ENCODE measurements at places on chromosomes 13 and 19.

DNA sequence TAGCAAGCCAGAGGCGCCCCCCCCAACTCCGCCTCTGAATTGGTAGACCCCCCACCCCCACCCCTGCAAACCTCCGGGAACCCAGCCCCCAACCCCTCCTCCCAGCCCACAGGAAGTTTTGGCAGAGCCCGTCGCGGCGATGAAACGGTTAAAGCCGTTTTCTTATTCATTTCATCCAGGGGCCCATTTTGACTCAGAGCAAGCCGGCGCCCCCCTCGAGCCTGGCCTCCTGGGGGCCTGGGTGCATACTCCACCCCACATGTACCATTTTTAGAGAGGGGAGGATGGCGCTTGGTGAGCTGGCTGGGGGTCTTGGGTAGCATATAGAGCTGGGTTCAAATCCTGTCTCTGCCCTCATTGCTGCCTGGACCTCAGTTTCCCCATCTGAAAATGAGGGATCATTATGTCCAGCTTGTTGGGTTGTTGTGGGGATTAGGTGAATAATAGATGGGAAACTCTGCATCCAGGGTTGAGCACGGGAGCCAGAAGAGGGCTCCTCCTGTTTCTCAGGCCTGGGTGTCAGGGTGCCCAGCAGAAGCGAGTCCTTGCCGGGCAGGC is 7.9 kb upstream of the JUNB start:
- H3K27ac ChIP-seq, result peak overlapping the region; percentile 100
- H3K36me3 ChIP-seq, result no peaks in the 10 kb centered on the region

DNA sequence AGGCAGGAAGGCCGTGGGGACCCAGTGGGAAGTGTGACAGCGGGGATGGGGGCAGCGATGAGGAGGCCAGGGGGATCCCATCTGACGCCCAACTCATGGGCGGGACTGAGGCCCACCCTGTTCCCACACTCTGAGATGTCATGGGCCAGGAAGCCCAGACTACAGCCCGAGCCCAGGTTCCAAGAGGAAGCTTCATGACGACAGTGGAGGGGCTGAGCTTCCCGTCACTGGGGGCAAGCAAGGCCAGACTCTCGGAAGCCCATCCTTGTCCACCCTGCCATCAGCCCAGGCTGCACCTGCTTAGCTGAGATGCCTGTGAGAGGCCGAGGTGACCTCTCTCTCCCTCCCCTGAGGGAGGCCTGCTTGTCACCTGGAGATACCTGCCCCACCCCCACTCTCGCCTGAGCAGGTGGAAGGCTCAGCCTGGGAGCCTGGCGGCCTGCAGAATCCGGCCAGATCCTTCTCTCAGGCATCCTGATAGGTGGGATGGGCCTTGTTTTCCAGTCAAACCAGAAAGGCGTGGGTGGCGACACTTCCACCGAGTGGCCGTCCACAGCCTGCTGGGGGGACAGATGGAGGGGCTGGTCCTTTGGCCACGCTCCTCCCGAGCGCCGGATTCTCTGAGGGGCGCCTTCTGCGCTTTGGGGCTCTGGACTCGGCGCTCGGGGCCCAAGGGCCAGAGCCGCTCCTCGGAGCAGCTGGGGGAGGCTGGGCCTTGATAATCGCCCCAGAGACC is 4.8 kb downstream of the ZBTB7A start:
- peak overlapping the region; percentile 48 for H3K4me3 ChIP-seq
- H3K27ac ChIP-seq, result peak overlapping the region; percentile 95
- peaks cover 68% of the 10 kb centered on the region for H3K4me1 ChIP-seq

DNA sequence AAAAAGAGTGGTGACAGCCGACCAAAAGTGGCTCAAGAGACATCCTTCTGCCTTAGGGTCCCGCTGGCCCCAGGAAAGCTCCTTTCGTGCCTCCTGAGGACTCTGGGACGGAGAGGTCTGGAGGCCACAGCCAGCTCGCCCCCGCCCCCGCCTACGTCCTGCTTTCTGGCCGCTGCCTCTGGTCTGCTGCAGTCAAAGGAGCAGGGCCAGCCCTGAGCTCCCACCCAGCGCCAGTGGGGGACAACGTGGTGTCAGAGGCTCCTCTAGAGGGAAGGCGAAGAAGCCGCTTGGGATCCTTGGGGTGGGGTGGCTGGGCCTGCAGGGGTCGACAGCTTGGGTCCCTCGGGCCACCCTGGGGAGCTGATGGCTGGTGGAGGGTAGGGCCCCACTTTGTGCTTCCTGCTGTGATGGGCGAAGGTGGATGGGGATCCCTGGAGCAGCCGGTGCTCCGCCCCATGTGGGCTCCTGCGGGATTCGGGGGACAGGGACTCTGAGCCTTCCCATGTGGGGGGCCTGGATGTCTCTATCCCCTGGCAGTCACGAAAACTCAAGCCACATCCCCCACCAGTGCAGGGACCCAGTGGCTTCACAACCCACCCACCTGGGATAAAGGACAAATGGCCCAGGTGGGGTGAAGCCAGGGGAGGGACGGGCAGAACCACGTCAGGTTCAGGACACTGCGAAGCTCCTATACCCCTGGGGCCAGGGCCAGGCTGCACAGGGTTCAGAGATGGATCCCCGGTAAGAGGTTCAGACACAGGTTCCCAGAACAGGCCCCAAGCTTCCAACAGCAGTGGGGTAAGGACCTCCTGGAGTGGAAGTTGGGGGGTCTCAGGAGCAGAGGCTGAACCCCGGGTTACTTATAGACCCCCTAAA is 9.0 kb upstream of the DIRAS1 start:
- H3K4me1 ChIP-seq, result no peaks in the 10 kb centered on the region
- no peak for DNase-seq
- H3K4me3 ChIP-seq, result no peak overlapping the region
- peaks cover 10% of the 10 kb centered on the region for H3K27me3 ChIP-seq
- no peak overlapping the region for H3K27ac ChIP-seq
- H3K36me3 ChIP-seq, result peaks cover 7% of the 10 kb centered on the region

- H3K27ac ChIP-seq, result no peak overlapping the region
- H3K27me3 ChIP-seq, result no peaks in the 10 kb centered on the region
- H3K36me3 ChIP-seq, result no peaks in the 10 kb centered on the region
- DNase-seq, result no peak
- H3K4me3 ChIP-seq, result no peak overlapping the region
Observed at GRCh38 chr13:41387576-41387975, 69.8 kb upstream of the RGCC start.

DNA sequence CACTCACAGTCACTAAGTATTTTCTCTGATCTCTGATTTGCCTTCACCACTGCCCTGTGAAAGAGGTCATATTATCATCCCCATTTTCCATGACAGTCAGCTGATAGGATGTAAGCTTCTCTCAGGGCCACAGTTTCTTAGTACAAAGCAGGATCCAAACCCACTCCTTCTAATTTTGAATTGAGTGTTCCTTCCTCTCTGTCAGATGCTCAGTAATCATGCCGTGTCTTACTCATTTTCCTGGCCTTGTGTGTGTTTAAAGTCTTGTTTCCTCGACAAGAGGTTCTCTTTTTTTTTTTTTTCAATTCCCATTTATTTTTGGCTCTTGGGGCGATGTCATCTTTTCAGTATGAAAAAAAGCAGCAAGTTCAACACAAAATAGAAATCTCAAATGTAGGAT is 72.3 kb downstream of the NAA16 start:
- no peaks in the 10 kb centered on the region for H3K27me3 ChIP-seq
- H3K4me3 ChIP-seq, result no peak overlapping the region
- H3K4me1 ChIP-seq, result no peaks in the 10 kb centered on the region
- H3K36me3 ChIP-seq, result no peaks in the 10 kb centered on the region
- no peak for DNase-seq
- H3K27ac ChIP-seq, result no peak overlapping the region

- H3K27me3 ChIP-seq, result no peaks in the 10 kb centered on the region
- H3K4me3 ChIP-seq, result peak overlapping the region; percentile 97
- H3K4me1 ChIP-seq, result peaks cover 11% of the 10 kb centered on the region
- no peak for DNase-seq
Observed at GRCh38 chr19:12484011-12484370, 625 bp downstream of the ZNF709 start.

DNA sequence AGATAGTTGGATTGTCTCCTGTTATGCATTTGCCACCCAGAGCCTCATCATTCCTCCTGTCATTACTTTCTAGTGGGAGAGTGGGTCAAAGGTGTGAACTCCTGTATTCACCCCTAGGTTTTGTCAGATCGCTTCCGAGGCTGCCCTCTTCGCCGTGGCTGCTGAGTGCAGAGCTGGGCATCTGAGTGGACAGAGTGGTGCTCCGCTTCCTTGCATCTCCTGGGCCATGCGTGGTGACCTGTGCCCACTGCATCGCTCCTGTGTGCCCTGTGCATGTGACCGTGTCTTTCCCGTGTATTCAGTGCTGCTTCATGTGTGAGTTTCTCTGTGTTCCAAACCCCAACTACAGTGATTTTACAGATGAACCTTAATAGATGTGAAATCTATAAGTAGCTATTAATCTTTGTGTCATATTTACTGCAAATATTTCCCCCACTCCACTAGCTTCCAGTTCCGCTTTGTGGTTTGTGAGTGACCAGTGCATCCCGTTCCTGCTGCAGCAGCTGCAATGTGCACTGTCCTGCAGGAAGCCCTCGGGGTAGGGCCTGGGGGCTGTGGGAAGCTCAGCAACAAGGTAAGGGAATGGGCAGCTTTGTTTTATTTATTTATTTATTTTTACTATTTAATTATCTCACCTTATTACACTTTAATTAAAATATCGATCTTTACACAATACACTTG is 53.1 kb downstream of the C13orf46 start:
- H3K4me1 ChIP-seq, result no peaks in the 10 kb centered on the region
- no peak overlapping the region for H3K4me3 ChIP-seq
- DNase-seq, result no peak
- no peaks in the 10 kb centered on the region for H3K36me3 ChIP-seq
- no peak overlapping the region for H3K27ac ChIP-seq
- H3K27me3 ChIP-seq, result no peaks in the 10 kb centered on the region

- no peaks in the 10 kb centered on the region for H3K36me3 ChIP-seq
- no peak overlapping the region for H3K4me3 ChIP-seq
- no peaks in the 10 kb centered on the region for H3K27me3 ChIP-seq
Observed at GRCh38 chr13:41988244-41988643, 27.3 kb upstream of the VWA8 start.

- H3K4me3 ChIP-seq, result no peak overlapping the region
- no peaks in the 10 kb centered on the region for H3K27me3 ChIP-seq
- peaks cover 20% of the 10 kb centered on the region for H3K4me1 ChIP-seq
- no peak for DNase-seq
Observed at GRCh38 chr19:37991176-37991835, 84.3 kb downstream of the SIPA1L3 start.

GRCh38 chr19:10603873-10604459 is 16.9 kb upstream of the AP1M2 start:
- H3K27ac ChIP-seq, result peak overlapping the region; percentile 95
- DNase-seq, result no peak
- H3K4me3 ChIP-seq, result peak overlapping the region; percentile 96
- no peaks in the 10 kb centered on the region for H3K36me3 ChIP-seq
- peaks cover 35% of the 10 kb centered on the region for H3K4me1 ChIP-seq

DNA sequence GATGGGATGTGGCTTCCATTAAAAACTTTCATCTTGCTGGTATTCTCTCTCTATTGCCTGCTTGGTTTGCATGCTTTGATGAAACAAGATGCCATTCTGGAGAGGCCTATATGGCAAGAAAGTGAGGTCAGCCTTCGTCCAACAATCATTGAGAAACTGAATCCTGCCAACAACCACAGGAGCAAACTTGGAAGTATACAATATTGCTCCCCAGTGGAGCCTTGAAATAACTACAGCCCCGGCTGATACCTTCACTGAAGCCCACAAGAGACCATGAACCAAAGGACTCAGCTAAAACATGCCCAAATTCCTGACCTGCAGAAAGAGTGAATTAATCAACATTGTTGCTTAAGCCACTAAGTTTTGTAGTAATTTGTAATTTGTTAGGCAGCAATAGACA is 82.5 kb upstream of the FGF14 start:
- no peaks in the 10 kb centered on the region for H3K27me3 ChIP-seq
- no peak overlapping the region for H3K27ac ChIP-seq

DNA sequence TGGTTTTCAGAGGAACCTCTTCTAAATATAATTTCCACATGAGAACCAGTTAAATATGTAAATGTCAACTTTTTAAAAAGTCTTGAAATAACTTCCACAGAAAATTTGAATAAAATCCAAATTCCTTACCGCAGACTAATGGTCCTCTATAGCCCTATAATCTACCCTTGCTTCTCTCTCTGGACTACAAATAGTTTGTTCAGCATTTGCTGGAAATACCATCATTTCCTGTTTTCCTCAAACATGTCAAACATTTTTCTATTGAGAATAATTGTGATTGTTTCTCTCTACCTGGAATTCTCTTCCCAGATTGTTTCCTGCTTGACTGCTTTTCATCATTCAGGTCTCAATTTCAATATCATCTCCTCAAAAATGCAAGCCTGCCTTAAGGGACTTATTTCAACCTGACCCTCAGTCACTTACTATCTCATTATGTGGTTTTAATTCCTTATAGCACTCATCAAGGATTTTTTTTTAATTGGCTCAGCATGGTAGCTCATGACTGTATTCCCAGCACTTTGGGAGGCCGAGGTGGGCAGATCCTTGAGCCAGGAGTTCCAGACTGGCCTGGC is 898.9 kb upstream of the MIR17HG start:
- no peaks in the 10 kb centered on the region for H3K36me3 ChIP-seq
- no peak overlapping the region for H3K4me3 ChIP-seq
- H3K27ac ChIP-seq, result no peak overlapping the region

DNA sequence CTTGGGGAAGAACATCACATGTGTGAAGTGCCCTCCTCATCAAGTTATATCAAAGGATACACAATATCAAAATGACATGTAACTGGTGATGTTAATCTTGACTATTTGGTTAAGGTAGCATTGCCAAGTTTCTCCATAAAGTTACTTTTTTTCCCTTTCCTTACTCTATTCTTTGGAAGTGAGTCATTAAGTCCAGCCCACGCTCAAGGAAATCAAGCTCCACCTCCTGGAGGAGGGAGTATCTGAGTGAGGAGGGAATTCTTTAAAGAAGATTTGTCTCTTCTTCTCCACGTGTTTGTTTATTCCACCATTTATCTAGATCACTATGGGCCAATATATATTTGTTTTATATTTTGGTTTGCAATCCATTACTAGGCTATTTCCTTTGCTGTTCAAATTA is 33.6 kb upstream of the FNDC3A start:
- H3K27me3 ChIP-seq, result no peaks in the 10 kb centered on the region
- no peaks in the 10 kb centered on the region for H3K36me3 ChIP-seq
- no peak overlapping the region for H3K4me3 ChIP-seq
- DNase-seq, result no peak
- H3K27ac ChIP-seq, result no peak overlapping the region

- peaks cover 50% of the 10 kb centered on the region for H3K27me3 ChIP-seq
- no peak for DNase-seq
- no peak overlapping the region for H3K4me3 ChIP-seq
- H3K36me3 ChIP-seq, result no peaks in the 10 kb centered on the region
- no peak overlapping the region for H3K27ac ChIP-seq
Observed at GRCh38 chr19:4199699-4200293, 17.3 kb downstream of the ANKRD24 start.

GRCh38 chr19:41928221-41928683 is at the start of gene ERFL:
TSS of gene ERFL (minus strand) at chr19:41928449. CDS start at chr19:41912919, 15,530 bp downstream.
- H3K27me3 ChIP-seq, result peaks cover 77% of the 10 kb centered on the region
- H3K36me3 ChIP-seq, result no peaks in the 10 kb centered on the region
- DNase-seq, result no peak
- H3K4me3 ChIP-seq, result peak within 1 kb of the TSS; percentile 50
